ENCODE measurements at places on chromosomes 12 and 14. TPM values are rescaled to one million over a fixed set of nuclear protein-coding genes. Genes with fewer than 3 reads are reported as not detected.

Gene SYT10
- total RNA-seq: 0.06 TPM

Gene GNB3
- not detected for total RNA-seq

DNA sequence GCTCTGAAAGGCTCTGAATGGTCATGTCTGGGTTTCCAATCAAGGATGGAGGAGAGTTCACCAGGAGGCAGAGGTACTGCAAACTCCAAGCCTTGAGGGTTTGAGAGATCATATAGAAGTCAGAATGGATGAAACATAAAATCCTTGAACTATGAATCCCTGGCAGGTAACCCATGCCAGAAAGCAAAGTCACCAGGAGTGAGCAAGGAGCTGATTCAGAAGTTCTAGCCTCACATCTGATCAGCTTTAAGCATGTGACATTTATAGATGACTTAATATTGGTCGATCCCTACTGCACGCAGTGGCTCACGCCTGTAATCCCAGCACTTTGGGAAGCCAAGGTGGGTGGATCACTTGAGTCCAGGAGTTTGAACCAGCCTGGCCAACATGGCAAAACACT is 126.1 kb upstream of the MED13L start:
- no peak for DNase-seq

DNA sequence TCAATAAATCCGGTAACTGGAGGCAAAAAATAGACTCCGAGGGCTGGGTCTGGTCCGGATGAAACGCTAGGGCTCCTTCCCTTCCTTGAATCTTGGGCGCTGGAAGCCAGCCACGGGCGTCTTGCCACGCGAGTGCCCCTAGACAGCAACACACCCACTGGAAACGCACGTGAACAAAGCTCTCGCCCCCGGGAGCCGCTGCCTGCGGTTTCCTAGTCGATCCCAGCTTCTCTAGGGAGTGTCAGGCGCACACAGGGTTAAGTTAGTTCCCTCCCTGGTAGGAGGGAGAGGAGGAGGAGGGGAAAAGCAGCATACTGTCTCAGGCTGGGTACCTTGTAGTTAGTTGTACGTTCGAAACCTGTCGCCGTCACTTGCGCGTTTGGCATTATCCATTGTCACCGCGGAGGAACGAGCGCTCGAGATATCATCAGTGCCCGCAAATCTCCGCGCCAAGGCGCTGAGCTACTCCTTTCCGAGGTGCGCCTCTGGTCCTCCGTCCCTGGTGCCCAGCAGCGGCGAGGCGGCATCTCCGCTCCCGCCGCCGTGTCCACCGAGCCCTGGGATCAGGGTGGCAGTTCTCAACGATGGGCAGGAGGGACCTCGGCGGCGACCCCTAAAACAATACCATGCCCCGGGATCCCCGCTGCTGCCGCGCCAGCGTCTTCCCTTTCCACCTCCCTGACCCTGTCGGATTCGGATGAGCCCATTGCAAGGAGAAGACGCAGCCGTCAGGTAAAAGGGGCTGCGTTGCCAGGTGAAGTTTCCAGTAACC is at the start of gene FLRT2:
TSS of gene FLRT2 (plus strand) at position 342 of the 772 bp plus-strand sequence. CDS start 91,371 bp downstream, outside the sequence.
- peak; percentile 56 for DNase-seq

DNA sequence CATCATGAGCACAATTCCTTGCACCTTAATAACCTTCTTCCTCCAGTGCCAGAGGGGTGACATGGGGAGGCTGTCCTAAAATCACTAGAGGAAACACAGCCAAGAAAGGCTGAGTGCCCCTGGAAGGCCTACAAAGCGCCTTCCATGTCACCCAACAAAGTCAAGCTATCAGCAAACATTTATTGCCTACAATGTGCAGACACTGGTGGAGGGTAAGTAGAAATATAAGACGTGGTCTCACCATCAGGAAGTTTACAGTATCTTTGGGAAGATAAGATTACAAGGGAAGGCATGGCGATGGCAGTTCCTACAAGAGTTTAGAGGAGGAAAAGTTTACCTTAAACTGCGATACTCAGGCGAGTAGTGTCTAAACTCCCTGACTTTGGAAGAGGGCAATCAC is 27.9 kb downstream of the DMAC2L start:
- no peak for DNase-seq

DNA sequence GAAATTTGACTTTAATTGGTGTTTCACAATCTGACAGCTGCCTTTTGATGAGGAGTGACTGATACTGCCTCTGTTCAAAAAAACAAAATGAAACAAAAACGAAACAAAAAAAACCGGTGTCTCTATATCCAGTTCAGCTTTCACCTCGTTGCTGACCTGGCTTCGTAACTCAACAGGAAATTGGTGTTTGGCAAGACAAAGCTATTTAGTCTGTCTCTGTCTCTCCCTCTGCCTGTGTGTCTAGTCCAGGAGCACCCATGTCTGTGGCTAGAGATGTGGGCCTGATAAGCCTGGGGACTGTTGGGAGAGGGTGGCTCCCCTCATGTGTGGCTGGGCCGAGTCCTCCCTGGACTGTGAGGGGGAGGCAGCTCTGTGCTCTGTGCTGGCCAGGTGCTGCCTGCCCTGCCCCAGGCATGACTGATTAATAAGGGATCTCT is 11.3 kb downstream of the CACNA1C start:
- DNase-seq: no peak

DNA sequence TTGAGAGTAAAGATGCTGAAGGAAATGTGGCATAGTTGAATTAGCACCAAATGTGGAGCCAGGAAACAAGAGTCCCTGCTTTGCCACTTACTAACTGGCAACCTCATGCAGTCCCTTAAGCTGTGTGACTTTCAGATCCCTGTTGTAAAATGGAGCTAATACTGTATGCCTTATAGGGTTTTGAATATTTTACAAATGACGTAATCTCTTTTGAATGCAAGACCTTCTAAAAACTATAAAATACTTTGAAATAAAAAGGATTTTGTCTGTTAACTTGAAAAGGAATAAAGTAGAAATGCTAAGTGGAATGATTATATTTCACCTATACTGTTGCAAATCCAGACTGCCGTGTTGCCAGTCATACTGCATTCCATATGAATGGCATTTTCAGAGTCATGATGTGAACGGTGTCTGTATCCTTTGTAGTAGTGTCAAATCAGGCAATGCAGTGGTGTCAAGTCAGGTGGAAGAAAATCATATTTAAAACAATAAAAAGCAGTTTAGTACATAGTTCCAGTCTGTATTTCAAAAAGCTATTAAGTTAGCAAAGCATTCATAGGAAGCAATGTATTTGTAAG is 21.3 kb downstream of the KCNA5 start:
- no peak for DNase-seq

All from lower leg skin (tissue), 4 donors.